Right hindlimb (tissue), 1 donor: ENCODE measurements at places on chromosomes 11 and 22.
A peak's percentile ranks its signal among the peaks of the same experiment; 100 is the strongest.

GRCh38 chr11:1694064-1694845 is 2.7 kb upstream of the KRTAP5-6 start:
- peak; percentile 87 for DNase-seq

GRCh38 chr22:32531931-32532819 is 57.6 kb downstream of the FBXO7 start:
- DNase-seq: peak; percentile 92

DNA sequence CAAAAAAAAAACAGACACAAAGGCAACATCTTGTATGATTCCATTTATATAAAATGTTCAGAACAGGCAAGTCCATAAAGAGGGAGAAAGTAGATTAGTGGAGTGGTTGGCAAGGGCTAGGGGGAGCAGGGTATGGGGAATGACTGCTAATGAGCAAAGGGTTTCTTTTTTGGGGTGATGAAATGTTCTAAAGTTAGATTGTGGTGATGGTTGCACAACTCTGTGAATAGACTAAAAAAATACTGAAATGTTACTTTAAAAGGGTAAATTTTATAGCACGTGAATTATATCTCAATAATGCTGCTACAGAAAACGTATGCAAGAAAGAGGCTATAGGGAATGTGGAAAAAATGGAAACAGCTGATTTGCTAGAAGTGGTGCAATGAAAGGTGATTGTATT is 155.1 kb downstream of the TENM4 start:
- no peak for DNase-seq

DNA sequence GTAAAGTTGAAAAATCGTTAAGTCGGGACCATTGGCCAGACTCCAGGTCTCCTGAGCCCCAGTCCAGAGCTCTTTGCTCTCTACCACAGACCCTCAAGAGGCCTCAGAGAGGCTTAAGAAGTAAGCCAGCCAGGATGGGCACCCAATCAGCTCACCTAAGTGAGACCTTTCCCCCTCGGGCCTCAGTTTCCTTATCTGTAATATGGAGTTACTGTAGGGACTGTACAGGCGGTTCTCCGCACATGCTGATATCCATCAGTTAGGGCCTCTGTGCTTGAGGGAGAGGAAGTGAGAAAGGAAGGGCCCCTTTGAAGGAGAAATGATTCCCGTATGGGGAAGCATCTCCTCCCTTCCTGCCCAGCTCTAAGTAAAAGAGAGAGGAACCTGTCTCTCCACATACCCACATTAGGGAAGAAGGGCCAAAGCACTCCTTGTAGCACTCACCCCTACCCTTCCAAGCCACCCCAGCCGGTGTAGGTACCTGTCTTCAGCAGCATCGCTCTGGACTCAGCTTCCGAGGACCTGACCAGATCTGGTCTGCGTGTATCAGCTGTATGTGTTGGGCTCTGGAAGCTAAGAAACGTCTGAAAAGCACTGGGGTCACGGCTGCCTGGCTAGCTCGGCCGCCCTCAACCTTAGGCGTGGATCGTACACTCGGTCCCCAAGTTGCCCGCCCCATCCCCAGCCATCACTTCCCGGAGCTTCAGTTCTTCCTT is 653 bp downstream of the NAGA start:
- DNase-seq: no peak

- no peak for DNase-seq
Measured at GRCh38 chr11:93784935-93785360, 866 bp downstream of the MED17 start.

DNA sequence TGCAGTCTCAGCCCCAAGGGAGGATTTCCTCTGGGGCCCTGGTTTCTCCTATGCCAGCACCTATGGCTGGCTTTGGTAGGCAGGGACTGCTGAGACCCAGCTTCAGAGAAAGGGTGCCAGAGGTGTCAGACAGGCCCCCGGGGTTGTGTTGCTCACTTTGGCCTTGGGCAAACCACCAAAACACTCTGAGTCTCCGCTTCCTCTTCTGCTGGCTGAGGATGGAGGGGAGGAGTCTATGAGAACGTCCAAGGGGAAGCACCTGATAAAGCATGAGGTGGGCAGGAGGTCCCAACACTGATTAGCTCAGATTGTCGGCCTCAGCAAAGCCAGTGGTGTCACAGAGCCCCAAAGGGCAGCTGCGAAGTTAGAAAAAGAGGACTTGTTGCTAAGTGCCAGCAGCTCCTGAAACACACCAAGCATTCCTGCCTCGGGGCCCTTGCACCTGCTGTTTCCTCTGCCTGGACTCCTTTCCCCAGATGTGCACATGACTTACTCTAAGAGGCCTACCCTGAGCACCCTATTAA is 10.5 kb downstream of the SMTNL1 start:
- DNase-seq: no peak

- no peak for DNase-seq
Measured at GRCh38 chr11:66723693-66724092, 5.3 kb downstream of the SPTBN2 start.

DNA sequence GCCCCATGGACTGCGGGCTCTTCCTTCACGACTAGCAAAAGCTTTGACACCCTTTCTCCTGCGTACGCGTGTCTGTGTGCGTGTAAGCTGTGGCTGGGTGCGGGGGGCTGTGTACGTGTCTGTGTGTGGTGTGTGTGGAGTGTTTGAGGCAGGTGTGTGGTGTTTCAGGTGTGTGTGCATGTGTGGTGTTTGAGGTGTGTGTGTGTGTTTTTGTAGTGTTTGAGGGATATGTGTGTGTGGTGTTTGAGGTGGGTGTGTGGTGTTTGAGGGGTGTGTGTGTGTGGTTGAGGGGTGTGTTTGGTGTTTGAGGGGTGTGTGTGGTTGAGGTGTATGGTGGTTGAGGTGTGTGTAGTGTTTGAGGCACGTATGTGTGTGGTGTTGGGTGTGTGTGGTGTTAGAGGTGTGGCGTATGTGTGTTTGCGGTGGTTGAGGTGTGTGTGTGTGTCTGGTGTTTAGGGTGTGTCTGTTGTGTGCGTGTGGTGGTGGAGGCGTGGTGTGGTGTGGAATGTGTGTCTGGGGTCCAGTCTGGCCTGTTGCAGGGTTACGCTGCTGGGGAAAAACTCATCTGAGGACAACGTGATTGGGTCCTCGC is 687 bp upstream of the ARSA start:
- DNase-seq: no peak
